ENCODE measurements at places on chromosomes 3 and 15.

DNA sequence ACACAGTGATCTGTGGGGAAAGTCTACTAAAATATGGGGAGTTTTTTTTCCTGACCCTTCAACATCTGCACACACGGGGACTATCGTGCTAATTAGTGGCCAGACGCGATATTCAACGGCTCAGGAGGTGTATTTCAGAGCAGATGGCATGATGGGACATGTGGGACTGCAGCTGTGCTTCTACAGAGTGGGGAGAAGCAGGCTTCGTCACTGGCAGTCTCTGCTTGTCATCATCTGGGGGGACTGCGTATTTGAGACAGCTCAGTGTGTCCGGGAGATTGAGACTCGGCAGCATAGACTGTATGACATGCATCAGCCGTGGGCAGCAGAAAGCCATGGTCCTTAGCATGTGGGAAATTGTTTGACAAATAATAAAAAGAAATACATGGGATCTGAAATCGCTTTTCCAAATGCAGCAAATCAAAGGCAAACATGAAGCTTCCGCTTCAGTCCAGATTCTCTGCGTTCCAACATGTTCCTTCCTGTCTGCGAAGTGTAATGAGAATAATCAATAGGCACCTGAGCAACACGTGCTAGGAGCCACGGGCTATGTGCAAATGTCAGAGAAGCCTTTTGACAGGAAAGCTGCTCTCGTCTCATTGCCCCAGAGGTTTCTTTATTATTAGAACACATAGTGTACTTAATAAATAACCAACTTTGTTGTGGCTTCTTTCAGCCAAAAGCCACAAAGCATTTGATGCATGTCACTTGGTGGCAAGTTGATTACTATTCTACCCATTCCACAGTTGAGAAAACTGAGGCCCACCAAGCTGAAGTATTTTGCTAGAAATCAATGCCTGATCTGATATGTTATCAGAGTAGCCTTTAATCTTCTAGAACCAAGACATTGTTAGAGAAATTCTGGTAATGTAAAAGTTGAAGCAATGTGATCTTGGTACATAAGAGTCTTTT lies 276.3 kb downstream of the RYR3 start:
- no peak for DNase-seq

DNA sequence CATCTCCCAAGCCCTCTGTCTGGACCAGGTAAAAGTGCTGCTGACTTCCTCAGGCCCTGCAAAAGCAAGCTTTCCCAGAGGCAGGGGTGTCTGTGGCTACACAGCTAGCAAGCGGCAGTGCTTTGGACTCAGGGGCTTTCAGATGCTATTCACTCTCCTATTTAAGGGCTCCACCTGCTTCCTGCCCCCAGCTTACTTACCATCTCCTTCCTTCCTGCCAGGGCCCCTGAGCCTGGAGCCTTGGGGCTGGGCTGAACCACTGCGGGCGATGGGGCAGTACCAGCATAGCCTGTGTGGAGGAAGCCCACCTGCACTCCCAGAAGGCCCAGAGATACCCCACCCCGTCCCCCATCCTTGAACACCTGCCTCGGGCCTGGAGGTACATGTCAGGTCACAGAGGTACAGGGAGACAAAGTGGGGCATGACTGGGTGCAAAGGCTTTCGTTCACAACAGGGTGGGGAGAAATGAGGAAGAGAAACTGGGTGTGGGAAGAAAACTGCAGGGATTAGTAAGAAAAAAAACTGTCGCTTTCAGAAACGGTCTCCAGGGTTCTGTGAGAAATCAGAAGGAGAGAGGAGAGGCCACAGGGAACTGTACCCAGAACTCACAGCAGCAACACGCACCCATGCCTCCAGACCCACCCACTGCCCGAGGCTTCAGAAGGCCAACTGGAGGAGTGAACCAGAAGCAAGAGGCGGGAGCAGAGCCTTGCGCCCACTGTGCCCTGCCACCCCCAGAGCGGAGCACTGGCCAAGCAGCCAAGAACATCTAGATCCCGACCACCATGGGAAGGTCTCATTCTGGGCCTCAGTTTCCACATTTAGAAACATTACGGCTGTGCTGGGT lies 49.5 kb downstream of the CCDC12 start:
- DNase-seq: no peak

GRCh38 chr3:127853681-127854080 lies 31.4 kb upstream of the MGLL start:
- DNase-seq: no peak

- DNase-seq: no peak
These were observed 610.2 kb upstream of the ROBO2 start for GRCh38 chr3:76429581-76430177.

DNA sequence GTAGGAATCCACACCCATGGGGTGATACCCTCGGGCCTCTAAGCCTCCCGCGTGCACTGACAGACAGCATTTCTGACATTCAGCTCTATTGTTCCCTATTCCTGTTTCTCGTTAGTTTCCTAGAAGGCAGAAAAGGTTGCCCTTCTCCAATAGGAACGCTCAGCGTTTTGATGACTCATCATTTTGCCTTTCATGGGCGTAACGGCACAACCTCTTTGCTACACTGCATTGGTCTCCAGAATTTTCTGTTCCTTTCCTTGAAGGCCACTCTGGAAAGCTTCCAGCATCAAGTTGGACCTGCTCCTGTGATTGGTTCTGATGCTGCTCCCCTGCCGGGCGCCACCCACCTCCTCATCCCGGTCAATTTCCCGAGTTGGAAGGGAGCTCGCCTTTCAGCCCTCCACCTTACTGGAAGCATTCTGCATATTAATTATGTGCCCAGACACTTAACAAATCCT lies 13.0 kb upstream of the TNK2 start:
- no peak for DNase-seq
